Karpas-422 (cell line): ENCODE measurements at places on chromosomes 4 and X. TPM values are rescaled to one million over a fixed set of nuclear protein-coding genes. Genes with fewer than 3 reads are reported as not detected.

The CENPVL3 gene
- not detected in 2 replicates for total RNA-seq

The HUWE1 gene
- 101 and 104 TPM in 2 replicates for total RNA-seq

The FGF13 gene
- total RNA-seq = not detected in 2 replicates

The AMOT gene
- not detected in 2 replicates for total RNA-seq

The SPANXA2 gene
- not detected in 2 replicates for total RNA-seq

The FAM50A gene
- 18.9 and 49.5 TPM in 2 replicates for total RNA-seq

The NHSL2 gene
- total RNA-seq = not detected in 2 replicates

The FRYL gene
- 56.9 and 103 TPM in 2 replicates for total RNA-seq

The FGFBP2 gene
- not detected in 2 replicates for total RNA-seq

The CPLX1 gene
- total RNA-seq = 0.40 and 3.1 TPM in 2 replicates

The MOB1B gene
- 25.3 and 55.6 TPM in 2 replicates for total RNA-seq

The FREM3 gene
- total RNA-seq = not detected in 2 replicates

The GLRB gene
- total RNA-seq = not detected in 2 replicates

The LDB2 gene
- not detected in 2 replicates for total RNA-seq

The PLP1 gene
- 1.2 TPM in 1 of 2 replicates, not detected in the other for total RNA-seq

The MAGEC1 gene
- not detected in 2 replicates for total RNA-seq

The PHEX gene
- 1.3 TPM in 1 of 2 replicates, not detected in the other for total RNA-seq
